Activated gamma-delta T cell (primary cell): ENCODE measurements at places on chromosomes 2 and 18.

DNA sequence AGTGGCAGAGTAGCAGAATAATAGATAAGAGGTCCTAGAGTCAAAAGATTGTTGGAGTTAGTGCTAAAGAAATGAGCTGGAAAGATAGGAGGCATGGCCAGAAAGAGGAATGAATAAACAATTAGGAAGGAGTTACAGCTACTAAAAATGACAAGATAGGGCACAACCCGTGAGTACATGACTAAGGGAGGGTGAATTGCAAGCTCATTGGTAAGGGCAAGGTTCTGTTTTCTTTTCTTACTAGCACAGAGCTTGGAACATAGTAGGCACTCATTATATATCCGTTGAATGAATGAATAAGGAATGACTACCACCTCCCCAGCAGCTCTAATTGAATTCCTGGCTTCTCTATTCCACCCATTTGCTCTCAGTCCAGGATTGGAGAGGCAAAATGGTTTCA is 5.7 kb upstream of the MARCO start:
- no peak for DNase-seq

GRCh38 chr2:123463886-123464285 is 561.2 kb upstream of the CNTNAP5 start:
- DNase-seq: no peak

GRCh38 chr2:50647381-50647780 is 384.6 kb downstream of the NRXN1 start:
- DNase-seq: no peak

- no peak for DNase-seq
Observed at GRCh38 chr2:128836559-128837100, 518.0 kb upstream of the HS6ST1 start.

DNA sequence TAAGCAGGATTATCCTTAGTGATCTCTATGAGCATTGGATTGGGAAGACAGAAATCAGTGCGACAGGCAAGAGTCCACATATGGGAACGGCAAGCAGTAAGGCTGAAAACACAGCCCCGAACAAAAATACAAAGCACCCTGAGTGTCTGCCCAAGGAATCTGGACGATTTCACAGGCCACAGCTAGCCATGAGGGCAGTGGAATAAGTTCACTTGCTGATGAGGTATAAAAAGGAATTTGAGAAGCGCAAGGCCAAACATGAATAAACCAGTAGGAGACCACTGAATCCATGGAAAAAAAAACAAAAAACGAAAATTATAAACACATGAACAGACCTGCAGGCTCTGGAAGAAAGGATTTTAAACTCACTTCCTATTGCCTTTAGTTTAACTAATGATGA is 24.3 kb downstream of the WDSUB1 start:
- DNase-seq: no peak
